Vagina (tissue), 2 donors: ENCODE measurements at places on chromosomes 13 and 19.

GRCh38 chr13:108786456-108787200 is 157.2 kb downstream of the MYO16 start:
- no peak for DNase-seq

DNA sequence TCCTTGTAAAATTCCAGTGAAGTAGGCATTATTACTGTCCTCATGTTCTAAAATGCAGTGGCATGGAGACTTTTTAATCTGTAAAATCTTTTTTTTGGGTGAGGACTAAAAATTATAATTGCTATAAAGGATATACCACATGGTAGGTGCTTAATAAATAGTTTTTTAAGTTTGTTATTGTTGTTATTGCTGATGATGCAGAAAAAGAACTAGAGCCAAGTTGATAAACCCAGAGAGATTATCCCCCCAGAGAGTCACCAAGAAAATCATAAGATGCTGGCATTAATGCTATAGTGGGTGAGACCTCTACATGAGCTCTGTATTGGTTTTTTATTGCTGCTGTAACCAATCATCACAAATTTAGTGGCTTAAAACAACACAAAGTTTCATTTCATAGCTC is 44.3 kb upstream of the CNMD start:
- no peak for DNase-seq

GRCh38 chr19:48967346-48968178 is 2.5 kb downstream of the FTL start:
- DNase-seq = no peak

DNA sequence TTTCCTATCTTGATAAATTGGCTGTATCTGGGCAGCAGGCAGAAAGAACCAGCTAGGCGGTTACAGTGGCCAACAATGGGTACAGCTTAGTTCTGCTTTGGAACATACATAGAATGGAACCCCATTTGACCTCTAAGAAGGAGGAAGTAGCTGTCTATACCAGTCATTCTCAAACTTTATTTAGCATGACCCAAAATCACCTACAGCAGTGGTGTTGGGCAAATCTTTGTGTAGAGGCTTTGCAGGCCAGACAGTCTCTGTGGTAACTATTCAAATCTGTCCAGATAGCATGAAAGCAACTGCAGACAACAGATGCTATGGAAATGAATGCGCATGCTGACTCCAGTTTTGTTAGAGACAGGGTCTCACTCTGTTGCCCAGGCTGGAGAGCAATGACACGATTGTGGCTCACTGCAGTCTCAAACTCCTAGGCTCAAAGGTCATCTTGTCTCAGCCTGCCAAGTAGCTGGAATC is 12.0 kb upstream of the KCNC3 start:
- no peak for DNase-seq

DNA sequence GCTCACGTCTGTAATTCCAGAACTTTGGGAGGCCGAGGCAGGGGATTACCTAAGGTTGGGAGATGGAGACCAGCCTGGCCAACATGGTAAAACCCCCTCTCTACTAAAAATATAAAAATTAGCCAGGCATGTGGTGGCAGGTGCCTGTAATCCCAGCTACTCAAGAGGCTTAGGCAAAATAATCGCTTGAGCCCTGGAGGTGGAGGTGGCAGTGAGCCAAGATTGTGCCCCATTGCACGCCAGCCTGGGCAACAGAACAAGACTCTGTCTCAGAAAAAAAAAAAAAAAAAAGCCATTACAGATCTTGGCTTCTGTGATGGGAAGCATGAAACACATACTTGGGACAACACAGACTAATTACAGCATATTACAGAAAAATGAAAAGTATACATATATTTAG is 1404.5 kb upstream of the SPRY2 start:
- no peak for DNase-seq

GRCh38 chr19:16262618-16263017 is 62.0 kb upstream of the KLF2 start:
- no peak for DNase-seq

DNA sequence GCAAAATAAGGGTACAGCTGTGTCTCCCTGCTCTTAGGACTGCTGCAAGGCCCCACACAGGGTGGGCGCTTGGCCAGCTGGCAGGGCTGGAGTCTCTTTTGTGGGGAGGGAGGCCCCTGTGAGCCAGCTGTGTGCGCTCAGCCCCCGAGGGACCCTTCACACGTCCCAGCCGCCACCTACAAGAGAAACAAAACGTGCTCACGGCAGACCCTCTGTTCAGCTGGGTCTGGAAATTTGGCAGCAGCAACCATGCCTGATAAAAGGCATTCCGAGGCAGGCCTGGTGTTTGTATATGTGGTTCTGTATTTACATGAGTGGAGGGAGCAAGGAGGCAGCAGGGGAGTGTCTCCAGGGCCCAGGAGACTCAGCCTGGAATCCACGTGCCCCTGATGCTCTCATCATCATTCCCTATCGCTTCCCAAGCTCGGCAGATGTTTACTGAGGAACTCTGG is 49.7 kb downstream of the CRTC1 start:
- no peak for DNase-seq

GRCh38 chr19:54159352-54160181 is at the start of gene LENG1:
TSS of gene LENG1 (minus strand) at chr19:54159721. CDS start at chr19:54159695, 26 bp downstream.
- DNase-seq = peak; percentile 99

DNA sequence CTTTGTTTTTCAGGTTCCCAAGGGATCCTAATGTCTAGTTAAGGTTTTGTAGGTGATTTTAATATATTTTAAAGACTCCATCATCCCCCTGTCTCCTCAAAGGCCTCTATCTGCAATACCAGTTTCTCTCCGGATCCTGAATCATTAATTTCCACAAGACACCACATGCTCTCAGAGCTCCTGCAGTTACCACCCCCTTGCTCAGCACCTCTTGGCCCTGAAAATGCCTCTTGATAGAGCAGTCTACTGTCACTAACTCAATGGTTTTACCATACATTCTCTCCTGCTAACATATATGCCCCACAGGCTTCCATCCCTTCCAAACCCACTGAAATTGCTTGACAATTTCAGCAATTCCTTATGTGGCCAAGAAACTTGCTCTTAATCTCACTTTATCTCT is 1.9 kb upstream of the PEG3 start:
- DNase-seq = no peak
